ENCODE measurements at places on chromosomes 4 and X. TPM values are rescaled to one million over a fixed set of nuclear protein-coding genes. Genes with fewer than 3 reads are reported as not detected.

- no peak overlapping the region for H3K4me3 ChIP-seq
- H3K27ac ChIP-seq: no peak overlapping the region
- H3K27me3 ChIP-seq: no peaks in the 10 kb centered on the region
- no peak for DNase-seq
- H3K4me1 ChIP-seq: peaks cover 2% of the 10 kb centered on the region
Observed at GRCh38 chr4:136283977-136284376, 1248.3 kb downstream of the PCDH18 start.

- no peak overlapping the region for H3K27ac ChIP-seq
- no peak for DNase-seq
- no peak overlapping the region for H3K4me3 ChIP-seq
- H3K4me1 ChIP-seq: peaks cover 7% of the 10 kb centered on the region
- no peaks in the 10 kb centered on the region for H3K36me3 ChIP-seq
Observed at GRCh38 chr4:8645753-8646124, 53.2 kb downstream of the CPZ start.

GRCh38 chrX:21730026-21730425, 27.9 kb downstream of the SMPX start:
- H3K27me3 ChIP-seq: no peaks in the 10 kb centered on the region
- no peaks in the 10 kb centered on the region for H3K36me3 ChIP-seq
- no peak overlapping the region for H3K4me3 ChIP-seq

DNA sequence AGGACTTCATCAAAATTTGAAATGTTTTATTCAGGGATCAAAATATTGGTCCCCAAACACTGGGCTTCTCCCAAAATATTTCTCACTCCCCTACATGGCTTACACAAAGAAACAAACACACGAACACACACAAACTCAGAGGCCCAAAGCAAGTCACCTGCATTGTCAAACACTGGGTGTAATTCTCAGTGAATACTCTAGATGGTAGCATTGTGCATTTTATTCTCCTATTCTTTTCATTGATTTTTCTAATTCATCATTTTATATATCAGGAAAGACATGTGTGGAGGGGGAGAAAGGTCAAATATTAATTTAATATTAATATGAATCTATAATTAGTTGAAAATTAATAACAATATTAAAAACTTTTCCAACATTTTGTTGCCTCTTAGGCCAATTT, 72.3 kb upstream of the TNMD start:
- no peaks in the 10 kb centered on the region for H3K4me1 ChIP-seq
- H3K36me3 ChIP-seq: no peaks in the 10 kb centered on the region
- H3K27me3 ChIP-seq: no peaks in the 10 kb centered on the region

The TMEM35A gene
- total RNA-seq: 5.8 TPM

DNA sequence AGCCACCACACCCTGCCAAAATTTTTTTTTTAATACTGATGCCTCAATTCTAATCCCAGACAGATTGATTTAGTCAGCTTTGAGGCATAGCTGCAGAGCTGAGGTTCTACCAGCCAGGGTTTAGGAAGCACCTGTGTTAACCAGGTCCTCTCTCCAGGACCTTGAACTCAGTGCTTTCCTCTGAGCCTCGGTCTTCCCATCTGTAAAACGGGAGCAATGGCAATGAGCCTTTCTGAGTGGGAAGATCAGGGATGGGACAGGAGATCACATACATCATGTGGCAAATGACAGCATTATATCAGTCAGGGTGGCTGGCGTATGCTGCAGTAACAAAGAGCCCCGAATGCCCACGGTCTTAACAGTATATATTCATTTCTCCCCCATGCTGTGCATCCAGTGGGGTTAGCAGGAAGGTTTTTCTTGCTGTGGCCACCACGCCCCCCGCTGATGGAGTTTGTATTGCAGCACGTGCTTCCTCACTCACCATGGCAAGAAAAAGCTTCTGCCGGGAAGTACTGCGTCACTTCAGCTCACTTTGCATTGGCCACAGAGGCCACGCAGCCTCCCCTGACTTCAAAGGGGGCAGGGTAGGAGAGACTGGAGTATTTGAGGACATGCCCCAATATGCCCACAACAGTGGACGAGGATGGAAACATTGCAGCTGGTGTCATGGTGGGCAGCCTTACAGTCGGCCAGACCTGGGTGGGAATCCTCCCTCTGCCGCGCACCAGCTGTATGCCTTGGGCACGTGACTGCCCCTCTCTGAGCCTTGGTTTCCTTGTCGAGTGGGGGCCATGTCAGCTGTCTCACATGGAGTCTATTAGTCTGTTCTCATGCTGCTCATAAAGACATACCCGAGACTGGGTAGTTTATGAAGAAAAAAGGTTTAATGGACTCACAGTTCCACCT, 24.1 kb upstream of the MRFAP1 start:
- no peak for DNase-seq
- no peak overlapping the region for H3K4me3 ChIP-seq
- no peaks in the 10 kb centered on the region for H3K4me1 ChIP-seq
- H3K36me3 ChIP-seq: peaks cover 15% of the 10 kb centered on the region

DNA sequence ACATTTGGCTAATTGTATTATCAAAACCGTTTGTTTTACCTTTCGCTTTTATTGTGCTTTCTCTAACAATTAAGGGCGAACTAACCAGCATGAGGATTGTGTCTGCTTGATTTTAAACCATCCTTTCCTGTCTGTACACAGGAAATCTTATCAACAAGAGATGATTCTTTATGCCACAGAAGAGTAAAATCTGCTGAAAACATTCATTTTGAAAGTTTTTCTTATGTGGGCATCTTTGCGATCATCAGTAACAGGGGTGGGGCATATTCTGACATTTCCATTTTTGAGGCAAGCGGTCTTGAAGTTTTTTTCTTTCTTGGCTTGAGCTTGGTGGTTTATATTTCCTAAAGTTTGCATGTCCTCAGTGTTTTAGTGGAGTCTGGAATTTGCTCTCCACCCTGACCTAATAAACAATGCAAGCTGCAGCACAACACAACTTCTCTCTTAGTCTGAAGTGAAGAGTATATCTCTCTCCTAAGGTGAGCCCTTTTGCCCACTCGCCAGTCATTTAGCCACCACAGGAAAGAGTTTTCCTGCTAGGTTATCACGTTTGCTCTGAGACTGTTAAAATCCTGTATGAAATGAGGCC, 26.6 kb downstream of the NFKB1 start:
- peaks cover 2% of the 10 kb centered on the region for H3K4me1 ChIP-seq
- no peak overlapping the region for H3K4me3 ChIP-seq
- DNase-seq: no peak

GRCh38 chr4:113539408-113539807, 222.1 kb downstream of the CAMK2D start:
- H3K4me1 ChIP-seq: peaks cover 10% of the 10 kb centered on the region
- DNase-seq: no peak
- peaks cover 12% of the 10 kb centered on the region for H3K36me3 ChIP-seq
- no peak overlapping the region for H3K27ac ChIP-seq
- H3K4me3 ChIP-seq: no peak overlapping the region
- no peaks in the 10 kb centered on the region for H3K27me3 ChIP-seq

DNA sequence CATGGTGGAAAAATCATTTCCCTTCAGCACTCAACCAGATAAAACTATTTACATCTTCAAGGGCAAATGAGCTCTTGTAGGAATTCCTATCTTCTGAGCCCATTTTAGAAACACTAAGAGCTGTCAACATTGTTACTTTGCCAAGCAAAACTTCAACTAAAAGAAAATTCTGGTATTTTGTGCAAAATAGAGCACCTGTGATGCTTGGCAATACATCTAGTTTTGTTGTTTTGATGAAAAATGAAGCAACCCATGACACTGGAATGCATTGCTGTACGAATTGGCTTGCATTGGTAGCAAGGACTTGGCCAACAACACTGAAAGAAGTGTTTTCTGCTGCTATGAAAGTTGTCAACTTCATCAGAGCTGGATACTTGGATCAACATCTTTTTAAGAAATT, 194.4 kb downstream of the COX18 start:
- peaks cover 1% of the 10 kb centered on the region for H3K4me1 ChIP-seq
- no peak overlapping the region for H3K27ac ChIP-seq
- no peaks in the 10 kb centered on the region for H3K27me3 ChIP-seq

The SOWAHD gene
- 0.69 TPM for total RNA-seq

The ENAM gene
- 0.09 TPM for total RNA-seq

DNA sequence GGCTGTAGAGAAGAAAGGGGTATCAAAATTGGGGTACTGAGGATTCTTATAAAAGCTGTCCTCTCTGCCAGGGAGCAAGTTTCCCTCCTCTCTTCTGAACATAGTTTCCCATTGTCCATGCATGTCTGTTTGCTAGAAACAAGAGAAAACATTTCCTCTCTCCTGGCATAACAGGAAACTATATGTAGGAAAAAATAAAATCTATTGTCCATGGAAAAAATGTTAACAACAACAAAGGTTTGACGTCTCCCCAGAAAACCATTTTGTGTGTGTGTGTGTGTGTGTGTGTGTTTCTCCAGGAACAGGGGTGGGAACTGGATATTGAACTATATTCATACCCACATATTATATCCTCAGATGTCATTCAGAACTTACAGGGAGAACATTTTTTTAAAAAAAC, 107.2 kb downstream of the GASK1B start:
- H3K27ac ChIP-seq: no peak overlapping the region
- H3K36me3 ChIP-seq: no peaks in the 10 kb centered on the region
- no peaks in the 10 kb centered on the region for H3K27me3 ChIP-seq

DNA sequence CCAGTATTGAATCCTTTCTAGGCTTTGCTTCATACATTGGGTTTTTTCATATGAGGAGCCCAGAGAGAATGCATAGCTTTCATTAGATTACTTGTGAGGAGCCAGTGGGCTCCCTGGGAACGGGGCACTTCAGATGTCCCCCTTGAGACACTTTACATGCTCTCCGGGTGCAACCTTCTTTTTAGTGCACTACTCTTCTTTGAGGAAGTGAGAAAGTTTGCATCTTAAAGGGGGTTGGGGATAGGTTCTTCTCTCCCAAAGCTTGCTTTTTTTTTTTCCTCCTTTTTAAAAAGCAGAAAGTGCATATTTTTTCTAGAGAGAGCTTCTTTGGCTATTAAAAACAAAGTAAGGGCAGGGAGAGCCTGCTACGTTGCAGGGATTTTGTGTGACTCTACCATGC, 4.3 kb downstream of the HADH start:
- H3K4me3 ChIP-seq: no peak overlapping the region
- H3K36me3 ChIP-seq: peaks cover 8% of the 10 kb centered on the region
- no peak overlapping the region for H3K27ac ChIP-seq
- H3K27me3 ChIP-seq: no peaks in the 10 kb centered on the region
- H3K4me1 ChIP-seq: peaks cover 38% of the 10 kb centered on the region
